ENCODE measurements at places on chromosomes 13 and 19. TPM values are rescaled to one million over a fixed set of nuclear protein-coding genes. Genes with fewer than 3 reads are reported as not detected.

- DNase-seq, result no peak
These were observed 128.2 kb upstream of the OBI1 start for GRCh38 chr13:78787190-78787589.

- DNase-seq, result no peak
These were observed 215.0 kb downstream of the DCLK1 start for GRCh38 chr13:35916146-35916545.

DNA sequence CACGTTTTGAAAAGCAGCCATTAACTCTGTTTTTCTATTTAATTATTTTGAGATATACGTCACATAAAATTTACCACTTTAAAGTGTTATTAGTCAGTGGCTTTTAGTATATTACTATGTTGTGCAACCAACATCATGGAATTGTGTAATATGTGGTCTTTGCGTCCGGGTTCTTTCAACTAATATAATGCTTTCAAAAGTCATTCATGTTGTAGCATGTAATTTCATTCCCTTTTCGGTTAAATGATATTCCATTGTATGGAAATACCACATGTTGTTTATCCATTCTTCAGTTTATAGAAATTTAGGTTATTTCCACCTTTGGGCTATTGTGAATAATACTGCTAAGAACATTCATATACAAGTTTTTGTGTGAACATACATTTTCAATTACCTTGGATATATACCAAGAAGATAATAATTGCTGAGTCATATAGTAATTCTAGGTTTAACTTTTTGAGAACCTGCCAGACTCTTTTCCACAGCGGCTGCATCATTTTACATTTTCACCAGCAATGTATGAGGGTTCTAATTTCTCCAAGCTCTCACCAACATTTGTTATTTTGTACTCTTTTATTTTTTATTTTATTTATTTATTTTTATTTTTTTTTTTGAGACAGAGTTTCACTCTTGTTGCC, 28.1 kb upstream of the CLDN10 start:
- DNase-seq, result no peak

DNA sequence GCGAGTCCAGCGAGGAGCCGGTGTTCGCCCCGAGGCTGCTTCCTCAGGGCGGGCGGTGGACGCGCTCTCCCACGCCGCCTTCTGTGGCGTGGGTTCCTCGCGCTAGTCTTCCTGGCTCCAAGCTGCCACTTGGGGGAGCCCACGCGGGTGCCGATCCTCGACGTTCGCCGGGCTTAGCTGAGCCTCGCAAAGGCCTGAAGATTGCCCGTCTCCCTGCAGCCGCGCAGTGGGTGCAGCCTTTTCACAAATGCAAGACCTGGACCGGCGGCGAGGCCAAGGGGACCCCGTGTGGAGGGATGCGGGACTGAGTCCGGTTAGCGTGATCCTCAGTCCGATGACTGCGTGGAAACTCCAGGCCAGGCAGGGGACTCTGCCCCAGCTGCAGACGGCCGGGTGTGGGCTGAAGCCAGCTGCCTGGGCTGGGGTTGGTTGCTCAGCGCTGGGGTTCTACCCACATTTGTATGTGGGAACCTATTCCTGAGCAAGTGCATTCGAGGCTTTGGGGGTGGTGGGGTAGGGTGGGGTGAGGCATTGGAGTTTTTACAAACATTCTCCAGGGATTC, 16.6 kb upstream of the LRP3 start:
- DNase-seq, result no peak

- peak; percentile 13 for DNase-seq
These were observed 109.6 kb downstream of the ZAR1L start for GRCh38 chr13:32205431-32206096.

DNA sequence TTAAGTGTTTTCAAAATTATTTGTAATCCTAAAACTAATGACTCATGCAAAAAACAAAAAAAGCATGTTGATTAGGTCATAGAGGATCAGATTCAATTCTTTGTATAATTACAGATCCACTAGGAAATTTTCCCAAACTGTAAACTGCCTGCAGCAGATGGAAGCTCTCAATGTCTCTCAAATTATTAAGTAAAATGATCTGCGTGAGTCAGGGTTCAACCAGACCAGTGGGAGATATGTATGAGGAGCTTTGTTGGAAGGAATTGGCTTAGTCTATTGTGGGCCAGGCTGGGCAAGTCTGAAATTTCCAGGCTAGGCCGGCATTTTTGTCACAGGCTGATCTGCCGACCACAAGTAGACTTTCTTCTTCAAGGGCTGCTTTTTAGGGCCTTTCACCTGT, 14.4 kb upstream of the SACS start:
- no peak for DNase-seq

The RNF225 gene
- not detected for total RNA-seq

The PLPP2 gene
- total RNA-seq, result 224 TPM

DNA sequence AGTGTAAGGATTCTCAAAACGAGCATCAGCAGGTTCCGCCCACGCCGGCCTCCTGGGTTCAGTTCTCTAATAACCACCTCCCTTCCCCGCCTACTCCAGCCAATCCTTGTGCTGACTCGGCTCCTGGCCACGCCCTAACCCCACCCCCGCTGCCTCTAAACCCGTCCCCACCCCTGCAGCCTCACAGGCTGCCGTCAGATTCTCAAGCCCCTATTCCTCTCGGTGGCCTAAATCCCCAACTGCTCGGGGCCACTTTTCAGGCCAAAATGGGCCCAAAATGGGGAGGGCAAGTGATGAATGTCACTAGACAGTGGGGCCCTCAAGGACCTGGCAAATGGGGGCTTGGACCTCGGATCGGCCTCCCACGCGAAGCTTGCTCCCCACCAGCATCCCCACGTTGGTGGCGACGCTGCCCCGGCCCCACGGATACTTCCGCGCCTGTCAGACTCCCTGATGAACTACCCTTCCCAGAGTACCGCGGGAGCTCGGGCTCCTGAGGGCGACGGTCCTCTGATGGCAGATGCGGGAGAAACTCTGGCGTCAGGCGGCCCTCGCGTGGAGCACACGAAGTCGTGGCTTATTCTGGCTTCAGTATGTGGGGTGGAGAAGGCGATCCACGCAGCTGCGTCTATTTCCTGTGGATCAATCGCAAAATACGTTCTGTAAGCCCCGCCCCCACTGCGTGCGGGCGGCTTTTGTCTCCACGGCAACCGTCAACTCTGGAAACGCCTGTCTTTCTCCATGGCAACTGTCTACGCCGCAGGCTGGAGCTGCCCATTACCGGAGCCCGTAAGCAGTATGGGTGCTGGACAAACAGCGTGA, 24.8 kb downstream of the ZNF473 start:
- DNase-seq, result peak; percentile 82

DNA sequence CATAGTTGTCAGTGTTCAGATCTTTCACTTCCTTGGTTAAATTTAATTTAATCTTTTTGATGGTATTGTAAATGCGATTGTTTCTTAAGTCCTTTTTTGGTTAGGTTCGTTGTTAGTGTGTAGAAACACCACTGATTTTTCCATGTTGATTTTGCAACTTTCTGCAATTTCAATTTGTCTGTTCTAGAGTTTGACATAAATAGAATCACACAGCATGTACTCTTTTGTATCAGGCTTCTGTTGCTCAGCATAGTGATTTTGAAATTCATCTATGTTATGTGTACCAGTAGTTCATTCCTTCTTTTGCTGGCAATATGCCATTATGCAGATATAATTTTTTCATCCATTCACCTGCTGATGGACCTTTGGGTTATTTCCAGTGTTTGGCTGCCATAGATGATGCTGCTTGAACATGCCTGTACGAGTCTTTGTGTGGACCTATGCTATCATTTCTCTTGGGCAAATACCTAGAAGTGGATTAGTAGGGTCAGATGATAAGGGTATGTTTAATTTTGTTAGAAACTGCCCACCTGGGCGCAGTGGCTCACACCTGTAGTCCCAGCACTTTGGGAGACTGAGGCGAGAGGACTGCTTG, 33.1 kb downstream of the BICRA start:
- DNase-seq, result no peak

Measured in mucosa of gallbladder (tissue), 1 donor.